HuH-7 (cell line): ENCODE measurements at places on chromosomes 5 and 9.

DNA sequence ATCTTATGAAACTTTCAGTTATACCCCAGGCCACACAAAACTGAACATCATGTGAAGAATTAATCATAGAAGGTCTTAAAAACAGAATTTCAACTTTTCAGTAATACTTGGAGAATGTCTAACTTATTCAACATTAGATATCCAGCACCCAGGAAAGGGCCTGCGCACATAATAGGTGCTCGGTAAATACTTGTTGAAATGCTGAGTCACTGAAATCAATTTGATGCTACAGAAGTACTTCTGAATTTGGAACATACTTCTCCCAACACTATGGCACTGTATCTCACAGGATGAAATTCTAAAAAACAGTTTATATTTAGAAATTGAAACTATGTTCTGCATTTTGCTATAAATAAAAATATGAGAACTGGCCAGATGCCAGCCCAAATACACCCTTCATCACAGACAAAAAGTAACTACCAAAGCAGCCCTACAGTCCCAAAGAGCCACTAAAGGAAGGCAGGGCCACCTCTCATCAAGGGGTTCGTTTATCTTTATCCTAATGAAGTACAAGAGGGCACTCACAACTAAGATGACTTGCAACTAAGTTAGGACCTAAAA is 26.5 kb downstream of the MRPS27 start:
- DNase-seq = no peak

GRCh38 chr5:149802008-149802680 is 72.0 kb downstream of the PPARGC1B start:
- no peak for DNase-seq

DNA sequence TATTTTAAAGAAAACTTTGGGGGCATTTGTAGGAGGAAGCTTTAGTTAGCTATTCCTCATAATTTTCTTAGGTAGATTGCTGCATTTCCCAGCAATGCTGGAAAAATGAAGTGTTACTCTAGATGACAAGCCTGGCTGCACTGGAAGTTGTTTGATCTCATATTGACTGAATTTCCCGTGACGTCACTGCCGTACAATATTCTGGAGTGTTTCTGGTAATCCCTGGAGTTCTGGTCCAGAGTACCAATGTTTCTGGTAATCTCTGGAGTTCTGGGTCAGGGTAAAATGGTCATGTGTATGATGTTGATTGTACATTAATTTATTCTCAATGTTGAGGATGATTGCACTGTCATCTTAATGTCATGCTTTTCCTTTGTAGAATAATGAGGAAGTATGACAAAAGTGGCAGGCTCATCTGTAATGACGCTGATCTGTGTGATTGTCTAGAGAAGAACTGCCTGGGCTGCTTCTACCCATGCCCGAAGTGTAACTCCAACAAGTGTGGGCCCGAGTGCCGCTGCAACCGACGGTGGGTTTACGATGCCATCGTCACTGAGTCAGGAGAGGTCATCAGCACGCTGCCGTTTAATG is 26.2 kb downstream of the ARL14EPL start:
- DNase-seq = no peak

DNA sequence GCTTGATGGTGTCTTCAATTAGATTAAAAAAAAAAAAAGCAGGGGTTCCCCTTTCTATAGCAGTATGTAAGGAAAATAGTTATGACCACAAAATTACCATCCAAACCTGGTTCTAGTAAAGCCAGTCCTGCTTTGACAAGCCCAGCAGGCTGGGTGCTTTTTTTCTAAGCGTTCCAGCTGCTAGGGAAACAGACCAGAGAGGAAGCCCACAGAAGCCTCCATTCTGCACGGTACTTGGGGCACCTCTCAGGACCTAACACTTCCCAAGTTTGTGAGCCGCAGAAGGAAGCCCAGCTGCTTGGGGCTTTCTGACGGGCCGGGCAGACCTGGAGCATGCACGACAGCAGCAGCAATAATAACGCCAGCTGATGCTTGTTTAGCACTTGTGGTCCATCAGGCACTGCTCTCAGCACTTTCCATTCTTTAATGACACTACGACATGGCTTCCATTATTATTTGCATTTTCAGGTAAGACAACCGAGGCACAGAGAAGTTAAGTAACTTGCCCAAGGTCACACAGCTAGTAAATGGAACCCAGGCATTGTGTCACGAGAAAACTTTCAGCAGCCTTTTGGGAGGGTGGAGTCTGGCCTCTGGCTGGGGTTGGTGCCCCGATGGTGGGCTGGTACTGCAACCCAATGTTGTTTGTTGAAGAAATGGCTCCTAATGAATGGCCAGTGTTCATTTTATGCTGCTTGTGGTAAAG is 15.4 kb downstream of the LMX1B start:
- DNase-seq = no peak

DNA sequence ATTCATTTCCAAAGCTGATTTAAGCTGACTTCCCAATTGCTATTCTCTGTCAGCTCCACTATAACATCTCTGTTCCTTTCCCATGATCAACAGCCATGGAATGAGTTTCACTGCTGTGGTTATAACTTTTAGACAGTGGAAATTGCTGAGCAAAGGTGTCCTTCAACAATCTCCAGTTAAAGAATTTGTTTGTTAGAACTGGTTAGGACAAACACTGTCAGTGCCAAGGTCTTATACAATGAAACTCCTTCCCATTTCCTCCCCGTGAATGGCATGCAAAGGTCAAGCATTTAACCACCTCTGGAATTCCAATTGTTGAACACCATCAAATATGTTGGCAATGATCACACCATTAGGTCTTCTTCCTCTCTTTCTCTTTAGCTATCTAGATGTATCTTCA is 45.7 kb upstream of the GHR start:
- DNase-seq = no peak

DNA sequence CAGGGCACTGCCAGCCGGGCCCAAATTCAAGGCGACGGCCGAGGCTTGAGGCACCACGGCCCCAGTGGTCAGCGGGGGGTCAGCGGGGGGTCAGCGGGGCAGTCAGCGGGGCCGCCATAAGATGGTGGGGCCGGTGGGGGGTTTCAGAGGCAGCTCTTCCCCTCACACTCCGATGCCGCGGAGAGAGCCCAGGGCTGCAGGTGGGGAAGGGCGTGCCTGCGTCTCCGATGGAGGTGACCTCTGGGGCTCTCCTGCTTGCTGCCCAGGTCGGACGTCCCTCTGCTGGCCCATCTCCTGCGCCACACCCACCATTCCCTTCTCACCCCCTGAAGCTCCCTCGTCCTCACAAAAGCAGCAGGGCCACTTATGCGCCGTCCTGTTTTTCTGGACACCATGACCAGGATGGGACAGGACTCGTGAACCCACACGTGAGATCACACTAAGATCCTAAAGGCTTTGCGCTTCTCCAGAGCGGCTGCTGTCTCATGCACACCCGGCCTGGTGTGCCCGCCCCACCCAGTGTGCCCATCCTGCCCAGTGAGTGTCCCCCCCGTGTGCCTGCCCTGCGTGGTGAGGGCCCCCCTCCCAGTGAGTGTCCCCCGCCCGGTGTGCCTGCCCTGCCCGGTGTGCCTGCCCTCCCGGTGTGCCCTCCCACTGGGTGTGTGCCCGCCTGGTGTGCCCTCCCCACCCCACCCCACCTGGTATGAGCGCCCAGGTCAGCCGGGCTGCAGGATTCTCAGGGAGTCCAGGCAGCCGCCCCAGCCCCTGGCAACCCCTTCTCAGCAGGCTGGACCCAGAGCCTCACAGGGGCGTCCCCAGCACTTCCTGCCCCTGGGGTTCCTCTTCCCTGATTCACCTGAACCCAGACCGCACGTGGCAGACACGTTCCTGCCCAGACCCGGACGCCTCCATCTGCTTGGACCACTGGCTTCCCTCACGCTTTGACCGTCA is 48.7 kb upstream of the NKD2 start:
- no peak for DNase-seq

- no peak for DNase-seq
These were observed 298.9 kb downstream of the ZSWIM6 start for GRCh38 chr5:61630908-61631307.

- no peak for DNase-seq
These were observed 229.5 kb downstream of the KIAA0825 start for GRCh38 chr5:94388773-94389514.

DNA sequence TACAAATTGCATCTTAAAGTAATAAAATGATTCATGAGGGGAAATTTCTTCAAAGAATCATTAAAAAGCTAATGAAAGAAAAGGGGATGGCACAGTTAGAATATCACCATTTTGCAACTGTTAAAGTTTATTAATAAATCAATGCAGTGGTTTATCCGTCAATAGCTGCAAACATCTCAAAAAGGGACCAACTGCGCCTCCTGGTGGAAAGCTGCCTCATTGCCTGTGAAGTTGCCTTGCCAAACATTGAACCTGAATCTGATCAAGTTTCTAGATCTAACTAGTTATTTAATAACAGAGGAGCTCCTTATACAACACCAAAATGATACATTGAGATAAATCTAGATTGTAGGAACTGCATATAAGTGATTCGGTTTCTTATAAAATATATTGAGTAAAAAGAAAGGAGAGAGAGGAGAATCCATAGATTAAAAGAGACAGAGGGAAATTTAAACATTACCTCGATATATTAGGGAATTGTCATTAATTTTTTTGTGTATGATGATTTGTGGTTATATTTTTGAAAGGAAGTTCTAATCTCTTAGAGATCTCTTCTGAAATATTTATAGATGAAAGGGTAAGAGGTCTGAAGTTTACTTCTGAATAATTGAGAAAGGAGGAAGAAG is 6.9 kb upstream of the NDUFB6 start:
- no peak for DNase-seq

- DNase-seq = no peak
These were observed 4.4 kb upstream of the DCAF10 start for GRCh38 chr9:37796232-37796631.

DNA sequence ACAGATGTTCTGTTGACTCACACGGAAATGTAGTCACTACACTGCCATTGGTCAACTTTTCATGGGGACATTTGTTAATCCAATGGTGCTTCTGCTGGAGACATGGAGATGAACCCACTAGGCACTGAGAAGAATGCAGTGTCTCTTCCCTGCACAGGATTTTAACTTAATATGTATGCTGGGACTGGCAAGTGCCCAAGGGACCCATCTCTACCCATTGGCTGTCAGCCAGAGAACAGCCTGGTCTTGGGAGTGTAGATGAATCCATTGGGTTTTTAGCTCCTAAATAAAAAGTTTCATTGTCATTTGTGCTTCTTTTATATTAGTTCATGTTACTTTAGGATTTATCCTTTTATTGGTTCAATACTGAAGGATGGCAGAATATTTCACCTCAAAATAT is 195.8 kb upstream of the CDH6 start:
- DNase-seq = no peak

GRCh38 chr5:61000887-61001286 is 55.9 kb downstream of the NDUFAF2 start:
- no peak for DNase-seq

DNA sequence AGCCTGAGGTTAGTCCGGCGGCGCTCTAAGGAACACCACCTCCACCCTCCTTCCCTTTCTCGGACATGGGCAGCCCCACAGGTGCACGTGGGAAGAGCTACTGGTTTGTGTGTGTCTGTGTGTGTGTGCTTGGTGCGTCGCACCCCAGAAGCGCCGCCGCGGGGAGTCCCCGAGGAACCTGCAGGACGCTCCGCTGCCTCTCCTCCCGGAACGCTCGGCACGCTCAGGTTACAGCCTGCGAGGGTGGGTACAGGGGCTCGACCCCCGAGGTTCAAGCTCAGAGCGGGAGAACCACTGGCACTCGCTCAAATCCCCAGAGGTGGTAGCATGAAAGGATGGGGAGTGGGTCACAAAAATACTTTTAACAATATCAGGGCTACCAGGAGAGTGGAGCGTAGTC is 2.0 kb downstream of the ASTN2 start:
- no peak for DNase-seq

DNA sequence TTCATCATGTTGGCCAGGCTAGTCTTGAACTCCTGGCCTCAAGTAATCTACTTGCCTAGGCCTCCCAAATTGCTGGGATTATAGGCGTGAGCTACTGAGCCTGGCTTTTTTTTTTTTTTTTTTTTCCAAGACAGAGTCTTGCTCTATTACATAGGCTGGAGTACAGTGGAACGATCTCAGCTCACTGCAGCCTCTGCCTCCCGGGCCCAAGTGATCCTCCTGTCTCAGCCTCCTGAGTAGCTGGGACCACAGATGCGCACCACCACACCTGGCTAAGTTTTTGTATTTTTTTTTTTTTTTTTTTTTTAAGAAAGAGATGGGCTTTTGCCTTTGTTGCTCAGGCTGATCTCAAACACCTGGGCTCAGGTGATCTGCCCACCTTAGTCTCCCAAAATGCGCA is 26.2 kb upstream of the GPR21 start:
- DNase-seq = no peak

GRCh38 chr9:130756455-130757152 is 63.0 kb downstream of the EXOSC2 start:
- no peak for DNase-seq

DNA sequence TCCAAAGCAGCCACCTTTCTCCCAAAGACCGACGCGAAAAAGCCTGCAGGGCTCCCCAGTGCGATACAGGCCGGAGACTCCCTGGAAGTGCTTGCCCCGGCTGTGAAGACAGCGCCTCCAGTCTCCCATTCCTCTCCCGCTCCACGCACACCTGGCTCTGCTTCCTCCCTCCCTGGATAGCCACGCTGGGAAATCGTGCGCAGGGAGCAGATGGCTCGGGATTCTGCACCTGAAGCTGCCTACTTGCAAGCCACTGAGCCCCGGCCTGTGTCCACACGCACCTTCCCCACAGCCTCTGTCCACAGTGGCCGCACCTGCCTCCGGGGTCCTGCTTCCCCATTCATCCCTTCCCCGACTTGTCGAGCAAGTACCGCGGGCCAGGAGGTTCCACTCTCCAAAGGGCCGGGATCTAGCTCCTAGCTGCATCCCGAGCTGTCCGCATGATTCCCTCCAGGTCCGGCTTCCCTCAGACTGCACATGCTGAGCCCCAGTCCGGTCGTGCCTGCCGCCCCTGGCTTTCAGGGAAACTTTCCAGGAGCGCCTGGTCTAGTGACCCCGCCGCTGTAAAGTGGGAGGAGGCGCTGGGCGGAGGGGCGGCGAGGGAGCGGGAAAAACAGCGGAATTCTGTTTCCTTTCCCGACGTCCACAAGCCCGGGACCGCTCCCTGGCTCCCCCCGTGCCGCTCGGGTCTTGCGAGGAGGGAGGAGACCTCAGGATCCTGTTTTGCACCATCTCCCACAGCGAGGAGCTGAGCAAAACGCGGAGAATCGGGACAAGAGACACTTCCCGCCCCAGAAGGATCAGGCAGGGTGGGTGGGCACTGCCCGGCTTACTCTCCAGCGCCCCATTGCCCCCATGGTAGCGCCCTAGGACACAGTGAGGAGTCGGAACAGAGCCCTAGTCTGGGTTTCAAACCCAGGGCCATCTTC is 2.0 kb downstream of the SEMA6A start:
- DNase-seq = peak; percentile 32

GRCh38 chr9:129751841-129752801 is 721 bp downstream of the PTGES start:
- no peak for DNase-seq
